ENCODE measurements at places on chromosomes 6 and 20.

DNA sequence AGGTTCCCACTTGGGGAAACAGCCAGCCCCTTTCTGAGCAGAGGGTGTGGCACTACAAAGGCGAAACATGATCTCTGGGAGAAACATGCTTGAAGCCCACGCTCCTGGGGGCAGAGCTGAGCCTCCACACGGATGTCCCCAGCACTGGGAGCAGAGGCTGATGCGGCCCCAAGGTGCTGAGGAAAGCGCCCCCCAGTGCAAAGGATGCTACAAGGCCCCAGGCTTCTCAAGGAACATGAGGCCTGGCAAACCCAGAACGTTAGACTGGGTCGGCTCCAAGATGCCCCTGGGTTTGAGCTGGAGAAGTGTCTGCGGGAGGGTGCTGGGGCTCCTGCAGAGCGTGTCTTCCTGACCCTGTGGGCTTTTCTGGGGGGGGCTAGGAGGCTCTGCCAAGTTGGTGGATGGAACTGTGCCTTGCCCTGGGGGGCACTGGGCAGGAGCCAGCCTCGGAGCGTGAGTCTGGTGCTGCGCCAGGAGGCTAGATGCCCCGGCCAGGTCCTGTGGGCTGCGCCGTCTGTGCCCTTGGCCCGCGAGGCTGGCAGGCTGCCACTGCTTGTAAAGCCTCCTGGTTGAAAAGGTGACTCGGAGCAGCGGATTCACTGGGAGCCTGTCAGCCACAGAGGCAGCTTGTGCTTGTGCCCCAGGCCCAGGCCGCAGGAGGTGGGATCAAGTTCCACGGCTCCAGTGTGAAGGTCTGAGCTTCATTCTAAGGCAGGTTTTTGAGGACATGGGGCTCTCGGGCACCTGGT lies 8.1 kb downstream of the SYNJ2 start:
- no peak for DNase-seq

DNA sequence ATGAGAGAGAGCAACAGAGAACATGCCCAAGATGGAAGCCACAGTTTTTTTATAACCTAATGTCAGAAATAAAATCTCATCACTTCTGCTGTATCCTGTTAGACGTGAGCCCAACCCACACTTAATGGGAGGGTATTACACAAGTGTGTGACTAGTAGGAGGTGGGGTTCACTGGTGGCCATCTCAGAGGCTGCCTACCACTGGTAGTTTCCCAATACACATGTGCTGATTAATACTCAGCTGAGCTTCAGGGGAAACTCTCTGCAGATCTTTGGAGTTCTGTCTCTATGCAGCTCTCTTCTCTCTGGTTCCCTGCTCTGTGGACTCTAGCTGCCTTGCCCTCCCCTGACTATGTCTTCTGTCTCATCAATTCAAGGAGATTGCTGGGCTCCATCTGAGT lies 35.7 kb downstream of the CNBD2 start:
- no peak for DNase-seq

DNA sequence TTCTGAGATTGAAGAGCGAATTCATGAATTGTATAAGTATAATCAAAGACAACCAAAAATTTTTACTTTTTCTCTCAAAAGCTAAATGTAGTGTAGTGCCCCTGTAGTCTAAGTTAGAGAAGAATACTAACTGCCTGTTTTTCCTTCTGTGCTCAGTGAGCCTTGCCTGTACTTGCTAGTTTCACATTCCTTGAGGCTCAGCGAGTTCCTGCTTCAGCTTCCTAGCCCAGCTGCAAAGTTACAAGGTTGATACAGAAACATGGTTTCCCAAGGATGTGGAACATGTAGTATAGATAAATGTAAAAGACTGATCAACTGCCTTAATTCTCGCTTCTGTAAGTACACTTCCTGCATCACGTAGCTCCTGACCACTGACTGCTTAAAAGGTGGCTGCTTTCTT lies 33.1 kb upstream of the SEC63 start:
- no peak for DNase-seq

DNA sequence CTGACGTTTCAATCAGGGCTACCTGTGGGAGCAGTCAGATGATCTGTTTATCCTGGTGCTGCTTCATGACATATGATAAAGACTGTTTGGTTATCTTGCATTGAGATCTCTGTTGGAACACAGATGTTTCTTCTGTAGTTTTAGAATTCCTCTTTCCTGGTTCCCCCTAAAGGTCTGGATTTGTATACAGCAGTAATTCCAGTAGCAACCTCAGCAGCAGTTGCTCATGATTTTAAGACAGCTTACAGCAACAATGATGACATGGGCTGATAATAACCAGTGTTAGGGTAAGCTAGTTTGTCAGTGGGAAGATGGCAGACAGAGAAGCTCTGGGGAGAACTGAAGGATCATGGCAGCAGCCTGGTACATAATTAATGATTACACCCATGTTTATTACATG lies 439.4 kb downstream of the PHF3 start:
- no peak for DNase-seq

GRCh38 chr6:90484903-90485302 lies 102.0 kb downstream of the MAP3K7 start:
- DNase-seq: no peak

GRCh38 chr6:16514249-16514648 lies 247.0 kb downstream of the ATXN1 start:
- DNase-seq: peak; percentile 18

DNA sequence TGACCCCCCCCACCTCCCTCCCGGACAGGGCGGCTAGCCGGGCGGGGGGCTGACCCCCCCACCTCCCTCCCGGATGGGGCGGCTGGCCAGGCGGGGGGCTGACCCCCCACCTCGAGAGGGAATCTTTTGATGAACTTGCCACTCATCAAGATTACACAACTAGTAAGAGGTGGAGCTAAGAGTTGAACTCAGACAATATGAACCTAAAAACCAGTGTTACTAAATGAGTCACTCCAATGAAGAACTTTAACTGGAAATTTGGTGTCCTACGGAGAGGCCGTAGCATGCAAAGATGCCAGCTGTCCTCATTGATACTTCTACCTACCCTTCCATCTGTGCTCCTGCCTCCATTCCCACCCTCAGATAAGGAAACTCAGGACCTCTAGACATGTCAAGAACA lies 42.8 kb downstream of the PFDN4 start:
- DNase-seq: no peak

DNA sequence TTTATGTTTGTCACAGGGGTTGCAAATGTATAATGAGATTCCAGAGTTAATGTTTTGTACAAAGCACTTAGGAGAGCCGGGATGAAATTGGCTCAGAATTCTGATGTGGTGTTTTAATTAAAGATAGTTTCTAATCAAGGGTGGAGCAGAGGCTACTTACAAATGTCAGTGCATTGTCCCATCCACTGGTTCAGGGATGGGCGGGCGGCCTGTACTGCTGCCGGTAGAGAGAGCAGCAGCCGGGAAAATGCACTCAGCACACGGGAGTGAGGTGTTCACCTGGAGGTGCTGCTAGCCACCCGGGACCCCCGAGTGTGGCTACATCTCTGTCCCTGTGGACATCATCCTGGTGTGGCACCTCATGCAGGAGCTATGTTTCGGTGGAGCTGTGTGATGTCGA lies 193.3 kb downstream of the QKI start:
- no peak for DNase-seq

DNA sequence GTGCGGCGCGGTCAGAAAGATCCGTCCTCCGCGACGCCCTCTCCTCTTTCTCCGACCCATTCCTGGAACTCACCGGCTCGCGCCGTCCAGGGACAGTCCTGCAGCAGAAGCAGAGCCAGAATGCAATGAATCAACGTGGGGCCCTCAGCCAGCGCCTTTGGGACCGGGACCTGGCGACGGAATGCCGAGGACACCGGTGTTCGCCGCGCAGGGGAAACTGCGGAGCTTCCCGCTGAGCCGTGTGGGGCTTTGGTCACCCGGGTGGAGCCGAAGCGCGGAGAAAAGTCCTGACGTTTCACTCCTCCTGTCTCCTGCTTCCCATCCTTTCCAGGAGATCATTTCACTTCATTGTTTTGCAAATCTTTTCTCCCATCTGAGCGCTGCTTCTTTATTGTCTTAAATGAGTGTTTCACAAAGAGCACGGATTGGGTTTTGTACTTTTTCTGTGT lies 26.5 kb downstream of the ULBP1 start:
- DNase-seq: no peak

DNA sequence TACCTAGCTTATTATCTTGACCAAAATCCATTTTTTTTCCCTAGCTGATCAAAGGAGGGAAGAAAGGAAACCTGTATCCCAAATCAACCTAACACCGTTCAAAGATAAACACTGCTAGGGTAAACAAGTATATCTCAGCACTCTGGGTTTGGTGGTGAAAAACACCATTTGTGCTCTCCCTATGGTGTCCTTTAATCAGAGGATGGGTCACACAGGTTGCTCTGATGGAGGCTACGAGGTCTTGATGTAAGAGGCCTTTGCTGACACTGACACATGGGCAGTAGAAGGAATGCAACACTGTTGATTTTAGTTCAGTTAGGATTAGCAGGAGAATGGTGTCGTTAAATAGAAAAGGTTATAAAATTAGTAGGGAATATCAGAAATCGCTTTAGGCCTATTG lies 179.3 kb downstream of the HDGFL1 start:
- DNase-seq: no peak

DNA sequence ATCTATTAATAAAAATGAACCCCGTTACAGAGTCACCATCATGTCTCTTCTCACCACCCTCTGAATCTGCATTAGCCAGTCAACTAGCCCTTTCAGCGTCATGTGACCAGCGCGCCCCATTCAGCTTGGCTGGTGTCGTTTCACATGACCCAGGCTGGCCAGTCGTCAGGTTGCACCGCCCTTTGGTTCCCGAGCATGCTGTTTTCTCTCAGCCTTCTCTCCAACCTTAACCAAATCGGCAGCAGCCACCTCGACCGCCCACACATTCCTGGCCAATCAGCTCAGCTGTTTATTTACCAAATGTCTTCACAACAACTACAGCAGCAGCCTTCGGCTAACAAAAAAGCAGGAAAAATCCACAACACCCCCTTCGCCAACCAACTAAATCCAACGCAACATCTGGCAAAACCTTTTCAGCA lies 5.6 kb downstream of the SRSF3 start:
- peak; percentile 78 for DNase-seq

DNA sequence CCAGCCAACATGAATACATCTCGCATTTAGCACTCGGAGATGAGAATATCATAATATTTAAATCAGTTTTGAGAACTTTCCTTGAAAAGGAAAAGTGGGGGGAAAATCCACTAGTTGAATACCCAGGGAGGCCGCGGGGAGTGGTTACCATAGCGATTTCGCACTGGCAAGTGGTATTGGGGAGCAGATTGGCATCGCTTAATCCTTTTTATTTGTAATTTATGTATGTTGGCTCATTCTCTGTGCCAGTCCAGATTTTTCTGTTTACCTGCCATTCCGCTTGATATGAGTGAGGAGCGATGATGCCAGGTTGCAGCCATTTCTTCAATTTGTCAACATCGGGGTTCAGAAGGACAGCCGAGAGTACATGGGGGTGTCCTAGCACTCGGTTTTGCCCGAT lies 291.8 kb downstream of the ZNF217 start:
- no peak for DNase-seq

DNA sequence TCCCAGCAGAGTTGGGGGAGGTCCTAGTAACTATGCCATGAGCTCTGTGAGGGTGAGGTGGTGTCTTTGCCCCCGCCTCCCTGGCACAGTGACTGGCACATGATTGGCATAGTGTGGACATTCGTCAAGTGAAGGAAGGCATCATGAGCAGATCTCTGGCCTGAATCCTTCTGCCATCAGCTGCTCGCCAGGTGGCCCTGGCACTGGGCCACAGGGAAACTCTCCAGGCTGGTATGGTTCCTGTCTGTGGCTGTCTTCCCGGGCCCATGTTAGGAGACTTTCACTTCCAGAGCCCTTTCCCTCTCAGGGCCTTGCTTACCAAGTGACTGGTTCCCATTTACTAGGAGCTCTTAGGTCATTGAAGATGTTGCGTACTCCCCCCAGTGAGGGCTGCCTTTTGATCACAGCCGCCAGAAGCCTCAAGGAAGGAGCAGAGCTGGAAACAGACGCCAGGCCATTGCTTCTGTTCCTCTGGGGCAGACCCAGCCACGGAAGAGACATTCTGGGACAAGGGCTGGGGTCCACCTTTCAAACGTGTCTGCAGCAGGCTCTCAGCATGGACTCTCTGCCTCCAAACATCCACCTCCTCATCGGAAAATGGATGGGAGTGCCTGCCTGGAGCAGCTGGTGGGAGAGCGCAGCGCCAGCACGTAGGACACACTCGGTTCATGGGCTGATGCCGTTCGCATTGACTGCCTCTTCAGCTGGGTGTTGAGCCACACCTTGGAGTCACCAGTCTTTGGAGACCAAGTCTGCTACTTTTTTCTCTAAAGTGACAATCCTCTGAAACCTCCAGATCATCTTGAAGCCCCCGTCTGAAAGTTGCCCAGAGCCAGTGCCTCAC lies 67.2 kb downstream of the PTPN1 start:
- DNase-seq: no peak

- DNase-seq: no peak
Observed at GRCh38 chr6:160412993-160413392, 64.8 kb downstream of the SLC22A3 start.

GRCh38 chr6:141758430-141758829 lies 374.3 kb upstream of the GJE1 start:
- DNase-seq: no peak

- DNase-seq: no peak
Observed at GRCh38 chr20:43508106-43508505, 609 bp downstream of the L3MBTL1 start.

DNA sequence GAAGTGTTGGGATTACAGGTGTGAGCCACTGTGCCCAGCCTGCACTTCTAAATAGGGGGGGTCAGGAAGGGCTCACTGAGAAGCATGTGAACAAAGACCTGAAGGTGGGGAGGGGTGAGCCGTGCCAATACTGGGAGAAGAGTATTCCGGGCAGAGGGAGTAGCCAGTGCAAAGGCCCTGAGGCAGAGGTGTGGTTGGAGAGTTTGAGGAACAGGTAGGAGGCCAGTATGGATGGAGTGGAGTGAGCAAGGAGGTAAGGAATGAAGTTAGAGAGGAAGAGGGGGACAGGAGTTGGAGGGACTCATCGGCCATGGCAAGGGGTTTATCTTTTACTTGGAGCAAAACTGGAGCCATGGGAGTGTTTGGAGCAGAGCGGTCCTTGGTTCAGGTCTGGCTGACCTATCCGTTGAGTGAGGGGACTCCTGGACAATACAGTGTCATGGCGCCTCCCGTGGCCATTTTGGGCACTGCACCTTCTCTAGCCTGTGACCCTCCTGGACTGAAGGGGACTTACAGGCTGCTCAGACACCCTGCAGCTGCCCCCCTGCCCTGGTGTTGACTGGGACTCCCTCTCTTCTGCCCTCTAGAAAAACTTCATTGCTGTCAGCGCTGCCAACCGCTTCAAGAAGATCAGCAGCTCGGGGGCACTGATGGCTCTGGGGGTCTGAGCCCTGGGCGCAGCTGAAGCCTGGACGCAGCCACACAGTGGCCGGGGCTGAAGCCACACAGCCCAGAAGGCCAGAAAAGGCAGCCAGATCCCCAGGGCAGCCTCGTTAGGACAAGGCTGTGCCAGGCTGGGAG lies 12.1 kb downstream of the FOXS1 start:
- peak; percentile 67 for DNase-seq

- peak; percentile 56 for DNase-seq
Observed at GRCh38 chr6:137076277-137077068, 31.7 kb upstream of the IL20RA start.

Measured in activated naive CD4-positive, alpha-beta T cell treated with Interleukin-2 at 50 U/mL for 16 hours (primary cell).